ENCODE measurements at places on chromosomes 1 and 21.

- DNase-seq, result no peak
Observed at GRCh38 chr1:113984710-113985109, 5.4 kb downstream of the OLFML3 start.

DNA sequence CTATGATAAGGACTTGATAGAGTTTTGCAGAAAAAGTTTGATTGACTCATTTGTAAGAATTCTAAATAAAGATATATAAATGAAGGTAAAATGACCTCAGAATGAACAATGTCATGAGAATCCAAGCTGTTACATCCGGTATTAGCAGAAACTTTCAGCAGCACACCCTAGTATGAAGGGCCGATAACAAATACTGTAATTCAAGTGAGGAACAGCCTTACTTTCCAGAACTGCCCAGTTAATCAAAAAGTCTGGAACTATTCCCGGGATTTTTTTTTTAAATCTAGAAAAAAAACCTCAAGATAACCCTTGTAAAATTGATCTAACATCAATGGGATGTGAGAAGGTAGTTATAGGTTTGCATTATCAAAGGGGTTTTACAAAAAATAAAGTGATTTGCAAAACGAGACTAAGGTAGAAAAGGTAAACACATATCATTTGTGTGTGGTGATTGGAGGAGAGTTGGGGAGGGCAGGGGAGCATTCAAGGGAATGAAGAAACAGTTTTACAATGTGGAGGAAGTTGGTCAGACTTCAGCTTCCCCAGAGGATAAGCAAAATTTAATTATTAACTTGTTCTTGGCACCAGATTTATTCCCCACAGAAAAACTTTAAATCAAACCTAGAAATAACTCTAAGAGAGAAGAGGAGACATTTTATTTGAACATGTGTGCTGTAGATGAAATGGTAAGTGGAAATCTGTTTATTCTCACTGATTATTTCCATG lies 75.9 kb upstream of the VCAM1 start:
- no peak for DNase-seq

DNA sequence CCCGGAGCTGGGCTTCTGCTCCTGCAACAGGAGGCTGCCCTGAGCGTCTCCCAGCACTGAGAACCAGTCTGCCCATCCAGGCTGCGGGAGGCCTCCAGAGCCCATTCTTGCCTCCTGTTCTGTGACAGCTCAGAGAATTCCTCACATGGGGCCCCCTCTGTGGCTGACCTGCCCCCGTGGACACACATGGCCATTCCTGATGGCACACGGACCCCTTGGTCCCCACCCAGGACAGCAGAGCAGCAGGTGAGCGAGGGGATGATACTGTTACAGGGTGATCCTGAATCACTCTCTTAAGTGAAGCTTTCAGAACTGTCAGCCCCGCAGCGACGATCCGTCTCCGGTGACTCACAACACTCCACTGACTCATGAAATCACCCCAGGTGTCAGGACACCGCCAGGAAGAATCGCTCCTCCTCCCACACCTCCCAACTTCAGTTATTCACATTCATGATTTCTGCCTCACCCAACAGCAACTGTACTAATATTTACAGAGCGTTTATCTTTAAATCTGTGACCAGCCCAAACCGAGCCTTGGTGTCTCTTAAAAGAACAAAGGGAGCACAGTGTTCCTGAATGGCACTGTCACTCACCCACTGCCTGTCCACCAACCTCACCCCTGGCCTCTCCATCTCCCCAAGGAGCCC lies 22.5 kb downstream of the CHD5 start:
- no peak for DNase-seq

- no peak for DNase-seq
Observed at GRCh38 chr1:94679332-94680038, 137.9 kb upstream of the F3 start.

GRCh38 chr1:235972311-235972689 lies 92.6 kb downstream of the NID1 start:
- DNase-seq, result no peak

GRCh38 chr1:221246628-221247415 lies 367.6 kb downstream of the HLX start:
- no peak for DNase-seq

GRCh38 chr1:81878538-81878937 lies 77.8 kb downstream of the ADGRL2 start:
- no peak for DNase-seq

DNA sequence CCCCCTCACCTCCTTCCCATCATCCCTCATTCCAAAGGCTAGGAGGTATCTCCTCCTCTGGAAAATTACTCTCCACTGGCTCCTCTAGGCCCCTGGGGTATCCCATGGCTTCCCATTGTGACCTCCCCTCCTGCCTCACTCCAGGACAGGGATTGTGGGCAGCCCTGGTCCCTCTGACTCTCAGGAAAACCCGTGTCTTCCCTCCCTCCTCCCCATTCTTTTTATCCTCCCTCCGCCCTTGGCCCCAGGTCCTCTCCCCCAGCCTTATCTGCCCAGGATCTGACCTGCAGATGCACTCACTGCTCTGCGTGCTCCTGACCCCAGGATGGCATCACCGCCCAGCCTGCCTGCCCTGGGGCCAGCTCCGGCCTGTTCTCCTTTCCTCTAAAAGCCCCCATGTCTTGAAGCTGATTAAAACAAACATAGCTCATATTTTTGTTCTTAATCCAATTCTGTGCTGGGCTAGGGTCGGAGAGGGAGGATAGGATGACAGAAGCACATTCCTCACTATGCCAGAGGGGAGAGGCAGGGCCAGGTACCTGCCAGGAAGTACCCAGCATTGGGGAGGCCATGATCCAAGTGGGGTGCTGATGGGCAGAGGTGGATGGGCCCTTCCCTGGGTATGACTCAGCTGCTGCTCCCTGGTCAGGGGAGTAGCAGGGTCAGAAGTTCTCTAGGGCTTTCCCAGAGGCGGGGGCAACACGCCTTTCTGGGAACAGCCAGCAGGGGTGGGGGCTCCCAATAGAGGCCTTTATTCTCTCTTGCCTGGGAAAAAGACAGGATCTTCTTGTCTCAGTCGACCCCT lies 13.8 kb upstream of the UBL4B start:
- no peak for DNase-seq

DNA sequence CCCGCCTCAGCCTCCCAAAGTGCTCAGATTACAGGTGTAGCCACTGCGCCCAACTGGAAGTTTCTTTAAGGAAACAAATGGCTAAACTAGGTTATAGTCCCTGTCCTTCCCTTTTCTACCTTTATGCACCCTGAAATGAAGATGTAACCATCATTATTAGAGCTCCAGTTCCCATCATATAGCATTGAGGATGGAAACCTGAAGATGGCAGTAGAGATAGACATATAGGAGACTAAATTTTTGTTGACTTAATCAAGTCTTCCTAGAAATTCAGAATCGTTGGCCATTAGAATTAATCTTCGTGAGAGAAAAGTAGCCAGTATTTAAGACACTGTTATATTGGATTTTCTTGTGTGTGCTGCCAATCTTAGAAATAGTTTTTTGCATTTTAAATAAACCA lies 1016.3 kb upstream of the NCAM2 start:
- no peak for DNase-seq

Data from AG09309 (cell line).